ENCODE measurements at places on chromosomes 1 and 21. TPM values are rescaled to one million over a fixed set of nuclear protein-coding genes. Genes with fewer than 3 reads are reported as not detected.

Gene CLCA4
- total RNA-seq: not detected

DNA sequence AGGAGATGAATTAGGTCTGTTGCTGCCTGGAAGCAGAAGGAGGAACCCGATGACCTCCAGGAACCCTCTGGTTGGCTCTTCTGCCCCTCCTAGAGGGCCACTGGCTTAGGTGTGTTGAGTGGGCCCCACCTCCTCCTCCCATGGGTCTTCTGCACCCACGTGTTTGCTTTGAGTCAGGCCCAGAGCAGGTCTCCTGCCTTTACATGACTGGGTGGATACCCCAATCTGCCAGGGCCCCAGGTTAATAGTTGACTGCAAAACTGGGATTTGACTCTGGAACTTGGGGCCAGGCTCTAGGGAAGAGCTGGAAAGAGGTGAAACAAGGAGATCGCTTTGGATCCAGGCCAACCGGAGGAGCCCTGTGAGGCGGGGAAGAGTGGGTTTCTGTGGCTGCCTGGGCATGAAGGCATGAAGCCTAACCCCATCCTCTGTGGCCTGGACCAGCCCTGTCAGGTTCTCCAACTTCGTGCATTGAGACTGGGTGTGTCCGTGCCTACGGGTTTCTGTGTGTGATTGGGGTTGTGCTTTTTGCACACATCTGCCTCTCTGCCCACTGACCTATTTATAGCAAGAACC is 7.8 kb upstream of the LAD1 start:
- DNase-seq: no peak

Gene RPS8
- total RNA-seq: 2,278 TPM

DNA sequence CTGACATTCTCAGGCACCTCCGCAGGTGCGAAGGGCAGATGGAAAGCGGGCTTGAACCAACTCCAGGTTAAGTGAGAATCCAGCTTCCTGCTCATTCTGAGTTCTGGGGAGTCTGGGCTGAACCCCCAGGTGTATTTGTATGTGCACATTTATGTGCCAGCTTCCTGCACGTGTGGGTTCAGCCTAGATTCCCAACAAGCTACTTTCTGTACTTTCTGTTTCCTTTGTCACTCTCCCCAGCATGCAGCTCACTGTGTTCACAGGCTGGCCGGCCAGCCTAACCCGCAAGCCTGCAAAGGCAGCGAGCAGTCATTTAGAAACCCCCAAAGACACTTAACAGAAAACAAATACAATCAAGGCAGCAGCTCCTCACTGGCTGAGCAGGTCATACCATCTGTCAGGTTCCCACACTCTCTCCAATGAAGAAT is 1.3 kb upstream of the IL19 start:
- DNase-seq: no peak

GRCh38 chr1:170265234-170265633 is 119.5 kb downstream of the NTMT2 start:
- DNase-seq: no peak

Gene GPX7
- total RNA-seq: 62.6 TPM

Gene AGBL4
- 0.42 TPM for total RNA-seq

DNA sequence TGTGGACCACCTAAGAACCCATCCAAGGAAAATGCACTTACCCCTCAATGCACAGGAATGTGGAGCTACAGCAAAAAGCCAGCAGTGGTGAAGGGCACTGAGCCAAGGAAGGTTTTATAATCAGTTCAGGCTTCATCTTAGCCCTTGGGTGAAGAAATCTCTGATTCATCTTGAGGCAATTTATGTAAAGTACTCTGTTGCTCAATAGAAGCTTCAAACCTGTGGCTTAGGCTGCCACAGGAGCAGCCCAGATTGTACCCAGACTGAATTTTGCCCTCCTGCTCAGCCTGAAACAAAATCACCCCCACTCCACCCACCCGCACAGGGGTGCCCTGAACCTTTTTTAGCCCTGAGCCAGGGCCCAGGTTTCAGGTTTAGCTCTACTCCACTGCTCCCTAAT is at the start of gene S100A12:
Gene S100A12 (minus strand): TSS at position 111 of the 400 bp plus-strand sequence. CDS start 1,029 bp downstream, outside the sequence.
- DNase-seq: no peak

Gene BEND5
- total RNA-seq: 11.3 TPM

GRCh38 chr1:205484985-205485967 is 19.2 kb upstream of the CDK18 start:
- no peak for DNase-seq

DNA sequence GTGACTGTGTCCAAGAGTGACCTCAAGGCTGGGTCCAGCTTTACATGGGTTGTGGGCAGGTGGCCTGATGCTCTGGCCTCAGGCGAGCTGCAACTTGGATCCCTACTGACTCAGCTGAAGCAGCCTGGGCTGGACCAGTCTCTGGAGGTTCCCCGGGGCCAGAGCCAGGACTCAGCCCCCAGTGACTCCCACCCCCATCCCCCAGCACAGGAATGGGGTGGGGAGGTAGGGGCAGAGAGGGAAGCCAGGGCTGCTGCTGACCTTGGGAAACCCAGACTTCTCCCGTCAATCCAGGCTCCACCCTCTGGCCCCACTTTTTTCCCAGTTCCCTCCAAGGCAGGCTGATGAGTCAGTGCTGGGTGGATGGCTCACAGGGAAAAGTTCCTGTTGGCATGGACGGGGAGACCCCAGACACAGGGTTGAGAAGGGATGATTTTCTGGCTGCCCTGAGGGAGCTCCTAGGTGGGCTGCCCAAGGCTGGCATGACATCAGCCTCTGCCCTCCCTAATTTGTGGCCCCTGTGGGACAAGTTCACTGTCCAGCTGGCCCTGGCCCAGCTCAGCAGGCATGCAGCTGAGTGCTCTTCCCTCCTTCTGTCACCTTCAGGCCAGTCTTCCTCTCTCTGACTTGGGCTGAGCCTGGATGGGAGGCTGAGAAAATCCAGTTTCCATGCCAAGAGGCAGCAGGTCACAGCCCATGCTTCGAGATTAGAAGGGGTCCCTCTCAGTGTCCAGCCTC is 2.2 kb downstream of the ZC3H12A start:
- no peak for DNase-seq

DNA sequence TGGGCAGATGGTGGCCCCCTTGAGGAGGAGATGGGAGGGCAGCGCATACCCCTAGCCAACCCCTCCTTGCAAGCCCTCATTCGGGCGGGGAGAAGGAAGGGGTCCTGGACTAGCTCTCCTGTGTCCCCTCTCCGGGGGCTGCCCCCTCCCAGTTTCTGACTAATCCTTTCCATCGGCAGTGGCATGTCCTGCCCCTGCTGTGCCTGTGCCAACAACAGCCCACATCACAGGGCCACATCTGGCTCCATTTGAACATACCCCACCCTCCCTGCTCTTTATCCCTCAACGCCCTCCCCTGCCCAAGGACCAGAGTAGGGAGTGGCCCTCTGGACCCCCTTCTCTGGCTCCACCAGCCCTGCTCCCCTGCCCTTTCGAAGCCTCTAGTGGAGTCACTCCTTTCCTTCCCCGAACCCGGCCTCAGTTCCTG is 11.0 kb upstream of the LMNA start:
- no peak for DNase-seq

Gene LRRIQ3
- total RNA-seq: 0.29 TPM

DNA sequence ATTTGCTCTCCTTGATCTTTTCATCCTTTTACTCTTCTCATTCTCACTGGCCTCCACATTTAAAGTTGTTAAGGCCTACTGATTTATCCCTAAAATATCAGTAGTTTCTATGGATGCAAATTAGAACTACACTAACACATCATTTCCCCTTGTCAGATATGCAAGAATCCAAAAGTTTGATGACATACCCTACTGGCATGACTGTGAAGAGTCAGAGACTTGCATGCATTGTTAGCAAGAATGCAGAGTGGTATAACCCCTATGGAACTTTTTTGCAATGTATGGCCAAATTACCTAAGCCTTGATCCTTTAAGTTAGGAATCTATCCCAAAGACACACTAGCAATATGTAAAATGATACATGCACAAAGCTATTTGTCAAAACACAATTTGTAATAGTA is 23.6 kb upstream of the HIVEP3 start:
- DNase-seq: no peak

GRCh38 chr1:97412166-97412565 is 508.7 kb downstream of the DPYD start:
- DNase-seq: no peak
